ENCODE measurements at places on chromosomes 6 and 20.

- H3K4me1 ChIP-seq = no peaks in the 10 kb centered on the region
- H3K27me3 ChIP-seq = no peaks in the 10 kb centered on the region
- no peak for DNase-seq
These were observed 106.6 kb downstream of the SGK1 start for GRCh38 chr6:134211297-134211696.

- H3K4me3 ChIP-seq = no peak overlapping the region
- H3K4me1 ChIP-seq = peaks cover 11% of the 10 kb centered on the region
- DNase-seq = no peak
- H3K36me3 ChIP-seq = no peaks in the 10 kb centered on the region
- H3K27ac ChIP-seq = no peak overlapping the region
- no peaks in the 10 kb centered on the region for H3K27me3 ChIP-seq
These were observed 25.7 kb downstream of the ZNF391 start for GRCh38 chr6:27414300-27414699.

- no peak for DNase-seq
- H3K4me3 ChIP-seq = no peak overlapping the region
- no peaks in the 10 kb centered on the region for H3K36me3 ChIP-seq
- H3K4me1 ChIP-seq = no peaks in the 10 kb centered on the region
- no peak overlapping the region for H3K27ac ChIP-seq
- peaks cover 67% of the 10 kb centered on the region for H3K27me3 ChIP-seq
These were observed 191.7 kb upstream of the RIN2 start for GRCh38 chr20:19566226-19566945.

- no peaks in the 10 kb centered on the region for H3K4me1 ChIP-seq
- H3K27me3 ChIP-seq = no peaks in the 10 kb centered on the region
- H3K27ac ChIP-seq = no peak overlapping the region
- H3K4me3 ChIP-seq = no peak overlapping the region
- H3K36me3 ChIP-seq = no peaks in the 10 kb centered on the region
These were observed 633.1 kb downstream of the GRIK2 start for GRCh38 chr6:102026649-102027048.

DNA sequence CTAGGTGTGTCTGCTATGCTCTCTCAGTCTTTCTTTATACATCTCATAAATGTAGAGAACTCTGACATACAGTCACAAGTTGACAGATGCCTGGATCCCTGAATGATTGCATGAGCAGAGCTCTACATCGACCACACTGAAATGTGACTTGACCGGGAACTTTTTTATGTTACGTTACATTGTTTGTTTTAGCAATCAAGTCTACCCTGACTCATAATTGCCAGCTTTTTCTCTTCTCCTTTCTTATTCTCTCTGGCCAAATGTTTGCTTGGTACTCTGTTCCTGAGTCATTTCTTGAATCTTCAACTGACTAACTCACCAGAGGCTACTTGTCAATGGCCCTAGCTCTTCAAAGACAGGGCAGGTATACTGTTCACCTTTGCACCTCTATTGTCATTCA is 213.6 kb upstream of the DTNBP1 start:
- no peaks in the 10 kb centered on the region for H3K36me3 ChIP-seq
- peak; percentile 95 for DNase-seq
- H3K4me1 ChIP-seq = peaks cover 43% of the 10 kb centered on the region
- H3K27me3 ChIP-seq = no peaks in the 10 kb centered on the region

DNA sequence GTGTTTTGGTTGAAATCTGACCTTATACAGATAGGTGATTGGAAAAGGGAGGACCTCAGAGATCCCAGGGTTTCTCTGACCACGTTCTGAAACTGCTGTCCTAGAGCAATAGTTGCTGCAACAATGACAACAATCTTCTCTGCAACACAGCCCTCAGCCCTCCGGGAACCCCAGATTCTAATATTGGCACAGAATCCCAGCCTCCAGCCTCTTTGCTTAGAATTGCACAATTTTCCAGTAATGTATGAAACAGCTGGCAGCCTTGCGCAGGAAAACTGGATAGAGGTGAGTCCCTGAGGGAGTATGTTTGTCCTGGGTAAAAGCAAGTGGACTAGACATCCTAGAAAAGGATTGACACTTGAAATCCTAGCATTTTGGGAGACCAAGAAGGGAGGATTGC is 30.4 kb upstream of the PNRC1 start:
- peaks cover 25% of the 10 kb centered on the region for H3K4me1 ChIP-seq
- H3K27me3 ChIP-seq = no peaks in the 10 kb centered on the region
- no peaks in the 10 kb centered on the region for H3K36me3 ChIP-seq
- no peak for DNase-seq
- H3K4me3 ChIP-seq = no peak overlapping the region

DNA sequence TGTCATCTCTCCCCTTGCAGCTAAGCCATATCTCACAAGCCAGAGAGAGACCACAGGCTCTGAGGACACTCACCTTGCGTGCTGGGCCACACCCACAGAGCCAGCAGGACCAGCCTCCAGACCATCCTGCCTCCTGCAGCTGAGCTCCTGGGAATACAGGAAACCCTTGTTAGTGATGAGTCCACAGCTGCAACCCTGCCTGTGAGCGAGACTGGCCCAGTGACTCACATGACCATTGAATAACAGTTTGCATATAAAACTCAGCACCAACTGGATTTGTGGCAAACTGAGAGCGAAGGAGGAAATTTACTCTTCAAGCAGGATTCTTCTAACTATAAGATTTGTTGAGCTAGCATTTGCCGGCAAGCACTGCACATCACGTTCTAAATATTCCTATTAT is 3.0 kb downstream of the THBS2 start:
- H3K4me1 ChIP-seq = peaks cover 3% of the 10 kb centered on the region
- DNase-seq = peak; percentile 76
- H3K36me3 ChIP-seq = no peaks in the 10 kb centered on the region
- H3K4me3 ChIP-seq = no peak overlapping the region
- peaks cover 21% of the 10 kb centered on the region for H3K27me3 ChIP-seq
- no peak overlapping the region for H3K27ac ChIP-seq

GRCh38 chr6:34049395-34050342 is 96.2 kb downstream of the GRM4 start:
- no peaks in the 10 kb centered on the region for H3K36me3 ChIP-seq
- H3K4me1 ChIP-seq = peaks cover 16% of the 10 kb centered on the region
- no peak overlapping the region for H3K27ac ChIP-seq
- no peak overlapping the region for H3K4me3 ChIP-seq

Measured in PC-3 (cell line).